ENCODE measurements at places on chromosomes 5 and 9. TPM values are rescaled to one million over a fixed set of nuclear protein-coding genes. Genes with fewer than 3 reads are reported as not detected.

The ATP10B gene
- not detected for total RNA-seq

The PPP3R2 gene
- total RNA-seq = not detected

The LCN1 gene
- not detected for total RNA-seq

The EPB41L4A gene
- 8.6 TPM for total RNA-seq

The KCTD16 gene
- 1.1 TPM for total RNA-seq

The BNC2 gene
- 18.1 TPM for total RNA-seq

The OR1J2 gene
- total RNA-seq = not detected

The HTR1A gene
- total RNA-seq = not detected

The NRG2 gene
- total RNA-seq = under 0.01 TPM

The ANP32B gene
- 9.9 TPM for total RNA-seq

The PCDHGA6 gene
- 5.6 TPM for total RNA-seq

The DDX4 gene
- not detected for total RNA-seq

The INSL6 gene
- total RNA-seq = not detected

The PCDHA9 gene
- total RNA-seq = under 0.01 TPM

The VCAN gene
- 284 TPM for total RNA-seq

The SHC3 gene
- 7.2 TPM for total RNA-seq

The EFCAB9 gene
- total RNA-seq = not detected

The KIF3A gene
- 2.9 TPM for total RNA-seq

The ERCC6L2 gene
- total RNA-seq = 17.9 TPM

The PCDHGA5 gene
- total RNA-seq = 1.5 TPM

The LOX gene
- total RNA-seq = 63.2 TPM

The ROPN1L gene
- 0.25 TPM for total RNA-seq

The GLRA1 gene
- not detected for total RNA-seq

The FRRS1L gene
- 0.33 TPM for total RNA-seq

The HSPB3 gene
- total RNA-seq = not detected

The CDO1 gene
- total RNA-seq = 6.6 TPM

The PIP5KL1 gene
- 2.5 TPM for total RNA-seq

All from mesangial cell (primary cell).